ENCODE measurements at places on chromosomes 6 and 20.

GRCh38 chr6:142318714-142319113, 16.9 kb downstream of the ADGRG6 start:
- no peak for DNase-seq

GRCh38 chr20:17733767-17734304, 34.1 kb downstream of the BANF2 start:
- no peak for DNase-seq

DNA sequence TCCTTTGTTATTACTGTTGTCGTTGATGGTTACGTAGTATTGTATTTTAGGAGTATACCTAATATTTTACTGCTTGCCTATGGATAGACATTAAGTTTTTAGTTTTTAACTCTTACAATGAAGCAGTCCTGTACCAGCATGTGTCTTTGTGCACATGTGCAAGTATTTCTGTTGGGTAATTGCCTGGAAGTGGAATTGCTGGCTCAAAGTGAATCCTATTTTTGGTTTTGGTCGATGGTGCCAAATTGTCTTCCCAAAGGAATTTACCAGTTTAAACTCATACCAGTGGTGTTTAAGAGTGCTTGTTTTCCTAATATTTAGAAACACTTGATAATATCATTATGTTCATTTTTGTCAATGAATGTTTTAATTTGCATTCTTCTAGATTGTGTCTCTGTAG, 75.5 kb downstream of the ANKS1A start:
- DNase-seq, result no peak

DNA sequence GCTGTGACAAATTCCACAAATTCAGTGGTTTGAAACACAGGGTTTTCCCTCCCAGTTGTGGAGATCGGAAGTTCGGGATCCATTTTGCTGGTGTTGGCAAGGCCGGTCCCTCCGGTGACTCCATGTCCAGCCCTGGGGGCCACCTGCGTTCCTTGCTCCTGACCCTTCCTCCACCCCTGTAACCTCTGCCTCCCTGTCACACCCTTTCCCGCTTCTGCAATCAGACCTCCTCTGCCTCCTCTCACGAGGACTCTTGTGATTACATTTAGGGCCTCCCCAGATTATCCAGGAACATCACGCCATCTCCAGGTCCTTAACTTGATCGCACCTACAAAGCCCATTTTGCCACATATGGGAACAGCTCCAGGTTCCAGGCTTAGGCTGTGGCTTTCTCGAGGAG, 12.5 kb downstream of the RPS6KA2 start:
- peak; percentile 27 for DNase-seq

DNA sequence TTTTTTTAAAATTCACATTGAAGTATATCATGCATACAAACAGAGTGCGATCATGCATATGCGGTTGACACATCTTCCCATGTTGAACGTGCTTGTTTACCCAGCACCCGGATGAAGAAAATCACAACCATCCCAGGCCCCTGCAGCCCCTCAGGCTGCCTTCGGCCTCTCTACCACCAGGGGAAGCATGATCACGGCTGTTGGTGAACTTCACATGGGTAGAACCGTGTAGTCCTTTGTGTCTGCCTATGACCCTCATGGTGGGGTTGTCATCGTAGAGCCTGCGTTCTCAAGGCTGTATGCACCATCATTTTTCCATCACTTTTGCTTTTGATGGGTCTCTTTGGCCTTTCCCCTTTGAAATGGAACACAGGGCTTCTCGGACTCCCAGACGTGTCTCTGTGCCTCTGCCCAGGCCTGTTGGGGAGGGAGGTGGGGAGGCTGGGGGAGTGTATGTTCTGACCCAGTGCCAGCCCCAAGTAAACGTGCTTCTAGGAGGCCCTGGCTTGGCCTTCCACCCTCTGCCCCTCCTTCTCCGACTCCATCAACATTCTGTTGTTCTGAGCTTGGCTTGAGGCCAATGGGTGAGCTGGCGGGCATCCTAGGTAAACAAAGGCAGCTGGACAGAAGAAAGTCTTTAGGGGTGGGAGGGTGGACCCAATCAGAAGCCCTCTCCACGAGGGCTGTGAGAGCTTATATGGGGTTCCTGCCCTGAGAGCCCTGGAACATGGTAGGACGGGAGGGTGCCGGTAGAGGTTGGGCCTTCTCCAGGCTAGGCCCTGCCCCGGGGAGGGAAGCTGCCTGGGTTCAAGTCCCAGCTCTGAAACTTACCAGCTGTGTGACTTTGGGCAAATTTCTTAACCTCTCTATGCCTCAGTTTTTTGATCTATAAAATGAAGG, 39.7 kb downstream of the TGM2 start:
- no peak for DNase-seq
